ENCODE measurements at places on chromosomes 2 and 18.

- no peak for DNase-seq
Measured at GRCh38 chr2:164625378-164625971, 4.2 kb upstream of the GRB14 start.

DNA sequence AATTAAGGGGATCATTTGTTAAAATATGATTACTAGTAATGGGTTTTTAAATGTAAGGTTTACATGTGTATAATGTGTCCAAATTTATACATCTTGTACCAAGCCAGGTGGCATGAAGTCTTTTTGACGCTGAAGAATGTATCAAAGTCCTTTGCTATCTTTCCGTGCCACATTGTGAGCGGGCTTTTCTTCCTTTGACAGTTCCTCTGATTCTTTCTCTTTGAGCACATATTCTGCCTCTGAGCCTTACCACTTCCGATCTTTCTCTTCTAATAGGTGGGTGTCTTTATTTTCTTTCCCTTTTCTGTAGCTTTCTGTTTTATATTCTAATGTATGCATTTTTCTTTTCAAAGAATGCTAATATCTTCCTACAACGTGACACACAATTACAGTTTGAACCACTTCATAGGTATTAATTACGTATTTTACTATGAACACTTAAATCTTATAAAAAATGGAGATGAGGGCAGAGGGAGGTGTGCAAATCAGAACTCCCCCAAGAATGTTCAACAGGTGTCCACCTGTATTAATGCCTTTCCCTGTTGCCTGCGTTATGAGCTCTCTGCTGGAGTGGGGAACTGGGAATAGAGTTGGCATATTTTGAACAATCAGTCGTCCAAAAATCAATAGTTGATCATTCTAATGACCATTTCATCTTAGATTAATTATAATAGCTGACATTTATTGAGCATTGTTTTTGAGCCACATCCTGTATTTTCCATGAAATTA lies 175.5 kb downstream of the TPGS2 start:
- no peak for DNase-seq

GRCh38 chr2:236673823-236674185 lies 104.2 kb downstream of the ACKR3 start:
- no peak for DNase-seq

GRCh38 chr2:27263287-27264252 lies 723 bp upstream of the SLC30A3 start:
- no peak for DNase-seq

GRCh38 chr2:96151595-96152303 lies 6.5 kb upstream of the DUSP2 start:
- DNase-seq: no peak

DNA sequence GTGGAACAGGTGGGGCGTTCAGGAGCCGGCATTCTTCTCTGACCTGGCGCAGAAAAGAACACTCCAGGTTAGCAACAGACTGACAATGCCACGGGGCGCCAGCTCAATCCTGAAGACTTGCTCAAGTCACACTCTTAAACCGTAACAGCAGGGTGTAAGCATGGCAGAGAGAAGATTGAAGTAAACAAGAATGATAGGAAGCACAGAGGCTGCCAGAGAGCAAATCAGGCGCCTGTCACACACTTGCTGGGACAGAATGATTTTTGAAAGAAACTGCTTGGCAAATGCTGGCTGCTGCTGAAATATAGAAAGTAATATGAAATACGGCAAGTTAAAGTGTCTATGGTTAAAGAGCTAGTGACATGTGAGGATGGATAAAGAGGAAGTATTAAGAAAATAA lies 80.5 kb downstream of the MEP1B start:
- DNase-seq: no peak

DNA sequence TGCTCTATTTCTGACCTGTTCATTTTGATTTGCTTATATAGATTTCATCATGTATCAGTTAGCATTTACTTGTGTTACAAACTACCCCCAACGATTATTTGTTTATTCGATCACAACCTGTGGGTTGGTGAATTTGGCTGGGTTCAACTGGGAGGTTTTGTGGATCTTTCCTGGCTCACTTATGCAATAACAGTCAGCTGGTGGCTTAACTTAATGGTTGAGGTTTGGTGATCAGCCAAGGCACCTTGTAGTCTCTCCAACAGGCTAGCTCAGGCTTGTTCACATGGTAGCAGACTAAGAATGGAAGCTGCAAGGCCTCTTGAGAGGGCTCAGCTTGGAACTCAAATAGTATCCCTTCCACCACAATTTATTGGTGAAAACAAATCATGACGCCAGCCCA lies 5.4 kb upstream of the PUM2 start:
- peak; percentile 77 for DNase-seq

GRCh38 chr2:2867397-2867979 lies 510.1 kb downstream of the EIPR1 start:
- no peak for DNase-seq

- DNase-seq: no peak
Measured at GRCh38 chr2:144471305-144472045, 48.4 kb downstream of the ZEB2 start.

GRCh38 chr2:48448274-48449061 lies 81.5 kb upstream of the STON1 start:
- DNase-seq: peak; percentile 89

DNA sequence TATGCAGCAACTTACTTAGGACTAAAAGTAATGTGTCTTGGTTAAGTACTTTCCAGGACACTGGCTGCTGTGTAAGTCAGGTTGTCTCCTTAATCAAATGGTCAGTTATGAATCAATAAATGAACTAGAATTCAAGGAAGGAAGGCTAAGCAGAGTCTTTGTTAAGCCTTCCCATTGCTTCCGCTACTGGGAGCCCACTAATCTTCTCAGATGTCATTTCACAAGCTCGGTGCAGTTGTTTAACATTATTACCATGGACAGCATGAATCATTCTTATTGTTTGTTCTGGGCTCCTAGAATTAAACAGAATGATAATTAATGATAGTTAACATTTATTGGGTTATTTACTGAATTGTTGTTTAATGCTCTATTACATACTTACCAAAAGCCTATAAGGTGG lies 26.0 kb upstream of the MEIS1 start:
- DNase-seq: peak; percentile 6

DNA sequence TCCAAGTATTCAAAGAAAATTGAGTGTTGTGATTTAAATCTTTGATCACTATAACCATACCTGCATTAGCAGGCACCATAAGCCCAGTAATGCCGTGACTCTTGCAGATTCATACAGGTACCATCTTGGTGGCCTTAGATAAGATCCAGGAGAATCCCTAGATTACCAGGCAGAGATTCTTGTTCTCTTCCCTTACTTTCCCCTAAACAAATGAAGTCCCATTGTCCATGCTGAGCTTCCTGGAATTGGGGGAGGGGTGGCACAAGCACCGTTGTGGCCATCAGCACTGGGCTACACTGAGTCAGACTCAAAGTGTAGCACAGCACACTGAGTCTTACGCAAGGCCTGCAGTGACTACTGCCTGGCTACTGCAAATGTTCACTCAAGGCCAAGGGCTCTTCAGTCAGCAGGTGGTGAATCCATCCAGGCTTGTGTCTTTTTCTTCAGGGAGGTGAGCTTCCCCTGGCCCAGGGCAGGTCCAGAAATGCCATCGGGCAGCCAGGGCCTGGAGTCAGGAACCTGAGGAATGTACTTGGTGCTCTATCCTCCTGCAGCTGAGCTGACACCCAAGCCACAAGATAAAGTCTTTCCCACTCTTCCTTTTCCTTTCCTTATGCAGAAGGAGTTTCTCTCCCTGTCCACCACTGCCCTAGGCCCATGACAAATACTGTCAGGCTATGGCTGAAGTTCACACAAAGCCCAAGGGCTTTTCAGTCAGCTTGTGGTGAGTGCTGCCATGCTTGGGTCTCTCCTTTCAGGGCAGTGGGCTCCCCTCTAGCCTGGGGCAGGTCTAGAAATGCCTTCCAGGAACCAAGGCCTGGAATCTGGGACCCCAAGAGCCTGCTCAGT lies 52.6 kb downstream of the CD28 start:
- DNase-seq: peak; percentile 80

DNA sequence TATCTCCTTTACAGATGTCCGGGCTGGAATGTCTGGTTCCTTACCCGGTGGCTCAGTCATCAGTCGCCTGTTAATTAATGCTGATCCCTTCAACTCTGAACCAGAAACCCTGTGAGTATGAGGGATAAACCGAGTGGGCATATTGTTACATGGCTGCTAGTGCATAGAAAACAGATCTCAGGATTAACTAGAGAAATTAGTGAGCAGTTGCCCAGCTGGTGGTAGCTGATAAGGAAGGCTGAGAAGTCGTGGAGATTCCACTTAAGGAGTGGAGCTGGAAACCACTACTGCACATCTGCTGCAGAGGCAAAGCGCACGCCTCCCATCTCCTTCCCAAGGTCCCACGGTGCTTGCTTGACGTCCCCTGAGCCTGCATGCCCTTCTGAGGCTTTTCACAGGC lies 97.7 kb downstream of the DGKD start:
- DNase-seq: no peak

DNA sequence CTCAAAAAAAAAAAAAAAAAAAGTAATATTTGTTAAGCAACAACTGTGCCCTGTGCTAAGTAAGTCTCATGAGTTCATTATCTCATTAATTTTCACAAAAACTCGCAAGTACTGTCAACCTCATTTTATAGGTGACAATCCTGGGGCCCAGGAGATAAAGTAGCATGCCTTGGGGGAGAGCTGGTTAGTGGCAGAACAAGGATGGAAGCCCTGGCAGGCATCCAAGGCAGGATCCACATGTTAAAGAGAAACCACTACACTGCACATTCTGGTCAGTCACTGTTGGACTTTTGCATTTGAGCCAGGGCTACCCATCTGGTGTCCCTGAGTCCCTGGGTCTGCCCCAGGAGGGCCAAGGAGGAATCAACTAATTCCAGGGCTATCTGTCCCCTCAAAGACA lies 54.6 kb downstream of the ZFP36L2 start:
- peak; percentile 73 for DNase-seq

- peak; percentile 86 for DNase-seq
Measured at GRCh38 chr2:75459565-75460310, 101.0 kb downstream of the EVA1A start.

- DNase-seq: peak; percentile 82
Measured at GRCh38 chr2:197255543-197255942, 55.0 kb downstream of the ANKRD44 start.

- no peak for DNase-seq
Measured at GRCh38 chr2:70024284-70024683, 62.9 kb upstream of the ASPRV1 start.

DNA sequence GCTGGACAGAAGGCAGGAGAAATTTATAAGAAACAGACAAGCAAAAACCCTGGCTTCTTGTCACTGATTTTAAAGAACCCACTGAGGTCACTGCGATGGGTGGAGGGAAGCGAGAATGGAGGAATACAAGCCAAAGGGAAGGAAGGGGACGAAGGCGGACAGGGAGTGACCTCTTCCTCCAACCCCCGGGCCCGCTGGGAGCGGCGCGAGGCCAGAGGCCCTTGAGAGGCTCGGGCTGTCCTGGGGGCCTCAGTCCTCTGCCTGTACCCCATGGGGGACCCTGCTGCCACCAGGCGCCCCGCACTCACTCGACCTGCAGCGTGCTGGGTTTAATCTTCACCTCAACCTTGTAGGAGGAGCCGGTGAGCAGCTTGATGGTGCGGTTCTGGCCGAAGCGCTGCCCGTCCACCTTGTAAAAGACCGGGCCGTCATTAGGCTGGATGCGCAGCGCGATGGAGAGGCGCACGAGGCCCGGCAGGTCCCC lies 793 bp downstream of the CNRIP1 start:
- DNase-seq: peak; percentile 52

- DNase-seq: no peak
Measured at GRCh38 chr2:100643906-100644501, 81.2 kb downstream of the PDCL3 start.

DNA sequence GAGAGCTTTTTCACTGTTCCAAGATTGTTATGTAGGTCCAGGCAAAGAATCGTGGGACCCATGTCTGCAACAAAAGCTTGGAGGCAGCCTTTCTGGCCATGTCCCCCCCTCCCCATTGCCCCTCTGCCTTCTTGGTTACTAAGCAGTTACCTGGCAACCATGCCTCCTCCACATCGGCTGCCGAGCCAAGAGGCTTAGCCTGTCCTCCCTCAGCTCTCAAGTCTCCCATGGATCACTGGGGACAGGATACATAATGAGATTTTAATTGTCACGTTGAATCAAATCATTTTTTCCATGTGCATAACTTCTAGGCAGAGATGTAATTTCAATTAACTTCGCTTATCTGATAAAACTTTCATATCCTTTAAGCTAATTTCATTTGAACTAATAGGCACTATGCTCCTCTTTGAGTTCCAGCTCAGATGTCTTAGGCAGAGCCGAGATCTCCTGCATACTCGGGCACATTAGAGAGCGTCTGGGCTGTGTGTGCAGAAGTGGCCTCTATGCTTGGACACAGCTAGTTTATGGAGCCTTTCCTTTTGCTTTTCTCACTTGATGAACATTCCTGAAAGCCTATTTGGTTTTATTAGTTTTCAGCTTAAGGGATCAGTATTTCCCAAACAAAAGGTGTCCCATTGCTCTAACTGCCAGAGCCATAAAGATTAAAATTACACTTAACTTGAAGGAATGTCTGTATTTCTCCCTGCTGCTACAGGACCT lies 80.7 kb downstream of the LYPD1 start:
- DNase-seq: no peak

GRCh38 chr2:11550302-11550701 lies 16.5 kb downstream of the GREB1 start:
- no peak for DNase-seq

- no peak for DNase-seq
Measured at GRCh38 chr18:70982292-70982691, 693.4 kb downstream of the SOCS6 start.

- DNase-seq: no peak
Measured at GRCh38 chr2:47265158-47265557, 110.0 kb upstream of the STPG4 start.

DNA sequence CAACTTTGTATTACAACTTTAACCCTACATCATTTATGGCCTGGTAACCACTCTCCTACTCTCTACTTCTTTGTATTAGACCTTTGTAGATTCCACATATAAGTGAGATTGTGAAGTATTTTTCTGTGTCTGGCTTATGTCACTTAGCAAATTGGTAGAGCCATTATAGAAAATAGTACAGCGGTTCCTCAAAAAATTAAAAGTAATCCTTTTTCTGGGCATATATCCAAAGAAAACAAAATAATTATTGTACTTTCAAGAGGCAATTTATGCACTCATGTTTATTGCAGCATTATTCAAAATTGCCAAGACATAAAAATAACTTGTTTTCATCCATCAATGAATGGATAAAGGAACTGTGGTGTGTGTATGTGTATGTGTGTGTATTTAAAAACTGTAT lies 537.5 kb upstream of the FSIP2 start:
- no peak for DNase-seq

GRCh38 chr2:58651930-58652329 lies 410.8 kb upstream of the FANCL start:
- peak; percentile 6 for DNase-seq

DNA sequence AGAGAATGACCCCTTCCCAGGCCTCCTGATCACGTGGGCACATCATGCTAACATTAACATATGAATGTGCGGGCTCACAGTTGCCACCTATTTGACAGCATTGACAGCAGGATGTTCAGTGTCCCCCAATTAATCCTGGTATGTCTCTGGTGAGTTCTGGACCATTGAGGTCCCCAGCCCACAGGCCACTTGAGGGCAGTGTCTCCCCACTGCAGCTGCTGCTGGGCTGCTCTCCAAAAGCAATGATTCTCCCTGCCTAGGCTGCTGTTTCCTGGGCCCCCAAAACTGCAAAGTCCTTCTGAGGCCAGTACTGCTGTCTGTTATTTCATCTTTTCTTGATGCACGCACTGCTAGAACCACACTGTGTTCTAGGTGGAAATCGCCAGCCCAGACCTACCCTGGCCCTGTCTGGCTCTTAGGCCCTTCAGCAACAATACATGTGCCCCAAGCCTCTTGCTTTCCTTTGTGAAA lies 52.7 kb upstream of the MAPK4 start:
- no peak for DNase-seq
